Activated T-helper 17 cell treated with anti-CD3 and anti-CD28 coated beads, Interleukin-2, amount 50 U/mL, for 72 hours (primary cell): ENCODE measurements at places on chromosomes 2 and 18. TPM values are rescaled to one million over a fixed set of nuclear protein-coding genes. Genes with fewer than 3 reads are reported as not detected.

- no peak for ATAC-seq
Measured at GRCh38 chr2:132780651-132781050, 110.6 kb upstream of the LYPD1 start.

DNA sequence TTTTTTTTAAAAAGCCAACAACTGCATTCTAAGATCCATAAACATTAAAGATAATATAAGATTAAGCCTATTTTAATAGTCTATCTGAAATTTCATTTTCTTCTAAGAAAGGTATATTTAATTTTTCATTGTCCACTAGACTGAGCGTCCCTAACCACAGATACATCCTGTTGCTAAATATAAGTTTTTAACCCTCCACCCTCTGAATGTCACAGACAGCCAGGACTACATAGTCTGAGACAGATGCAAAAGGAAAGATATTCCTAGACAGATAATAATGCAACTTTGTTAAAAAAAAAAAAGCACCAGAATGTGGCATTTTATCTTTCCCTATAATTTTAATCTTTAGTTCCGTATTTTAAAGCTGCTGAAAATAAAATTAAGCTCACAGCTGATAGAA lies 114.6 kb downstream of the ZEB2 start:
- no peak for ATAC-seq

DNA sequence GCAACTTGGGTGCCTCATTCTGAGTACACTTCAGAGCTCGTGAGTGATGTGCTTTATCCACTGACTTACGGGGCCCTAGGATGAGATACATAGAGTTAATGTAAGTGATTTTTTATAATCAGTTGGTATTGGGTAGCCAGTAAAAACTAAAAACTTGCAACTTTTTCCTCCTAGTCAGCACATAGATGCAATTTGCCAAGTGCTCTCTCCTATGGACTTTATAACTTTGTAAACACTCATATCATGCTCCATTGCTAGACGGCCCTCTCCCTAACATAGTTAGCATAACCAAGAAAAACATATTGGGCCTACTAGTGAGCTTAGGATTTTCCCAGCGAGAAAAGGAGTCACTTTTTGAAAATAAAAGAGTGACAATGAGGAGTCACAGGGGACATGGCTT lies 60.4 kb downstream of the PLB1 start:
- ATAC-seq: no peak

DNA sequence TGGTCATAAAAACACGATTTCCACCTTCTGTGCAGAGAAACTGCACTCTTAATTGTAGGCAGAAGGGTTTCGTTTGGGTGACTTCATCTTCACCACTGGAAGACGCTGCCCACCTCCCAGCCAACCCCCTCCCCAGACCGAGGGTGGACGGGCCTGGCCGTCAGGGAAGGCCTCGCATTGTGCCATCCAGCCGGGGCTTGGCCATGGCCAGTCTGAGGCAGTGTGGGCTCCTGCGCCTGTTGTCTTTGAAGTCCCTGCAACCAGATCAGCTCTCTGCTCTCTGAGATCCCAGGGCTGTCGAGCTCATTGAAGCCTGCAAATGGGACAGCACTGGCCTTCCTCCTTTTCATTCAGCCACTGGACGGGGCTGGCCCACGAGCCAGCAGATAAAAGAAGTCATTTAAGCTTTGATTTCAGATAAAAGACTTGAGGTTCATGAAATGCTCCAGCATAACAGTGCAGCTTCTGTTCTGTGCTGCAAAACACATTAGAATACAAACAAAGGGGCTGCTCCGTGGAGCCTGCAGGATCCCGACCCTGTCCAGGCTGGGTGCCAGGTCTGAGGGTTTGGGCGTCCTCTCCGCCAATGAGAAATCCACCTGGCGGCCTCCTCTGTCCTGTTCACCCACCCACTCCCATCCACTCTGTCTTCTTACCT lies 253.5 kb downstream of the LDLRAD4 start:
- ATAC-seq: no peak

DNA sequence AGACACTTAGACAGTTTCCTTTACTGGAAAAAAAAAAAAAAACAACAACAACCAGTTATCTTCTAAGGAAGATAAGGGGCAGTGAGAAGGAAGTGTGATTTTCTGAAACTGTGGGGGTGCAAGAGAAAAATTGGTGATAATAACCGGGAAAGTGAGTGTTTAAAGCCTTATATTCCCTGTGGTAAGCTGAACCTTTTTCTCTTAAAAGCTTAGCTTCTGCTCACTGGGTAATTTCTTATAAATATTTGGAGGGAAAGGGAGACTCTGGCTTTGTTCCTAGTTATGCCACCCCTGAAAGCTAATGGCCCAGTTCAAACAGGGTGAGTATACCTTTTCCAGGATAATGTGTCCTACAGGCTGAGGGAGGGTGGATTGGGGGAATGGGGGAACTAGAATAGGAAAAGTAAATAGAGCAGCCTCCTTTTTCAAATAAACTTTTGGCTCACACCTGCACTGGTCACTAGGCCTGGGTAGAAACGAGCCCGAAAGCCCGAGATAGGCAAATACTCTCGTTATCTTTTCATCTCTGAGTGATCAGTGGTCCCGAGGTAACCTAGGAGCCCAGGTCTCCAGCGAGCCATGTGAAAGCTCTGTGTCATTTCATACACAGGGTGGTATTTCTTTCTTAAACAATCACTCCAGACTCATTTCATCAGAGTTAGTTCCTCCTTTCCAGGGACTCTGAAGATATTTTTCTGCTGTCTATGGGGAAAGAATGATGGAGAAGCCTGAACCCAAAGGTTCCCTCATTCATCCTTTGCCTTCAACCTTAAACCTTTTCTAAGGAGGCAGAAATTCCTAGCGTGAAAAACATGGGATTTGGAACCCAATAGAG lies 15.5 kb upstream of the SRBD1 start:
- no peak for ATAC-seq

DNA sequence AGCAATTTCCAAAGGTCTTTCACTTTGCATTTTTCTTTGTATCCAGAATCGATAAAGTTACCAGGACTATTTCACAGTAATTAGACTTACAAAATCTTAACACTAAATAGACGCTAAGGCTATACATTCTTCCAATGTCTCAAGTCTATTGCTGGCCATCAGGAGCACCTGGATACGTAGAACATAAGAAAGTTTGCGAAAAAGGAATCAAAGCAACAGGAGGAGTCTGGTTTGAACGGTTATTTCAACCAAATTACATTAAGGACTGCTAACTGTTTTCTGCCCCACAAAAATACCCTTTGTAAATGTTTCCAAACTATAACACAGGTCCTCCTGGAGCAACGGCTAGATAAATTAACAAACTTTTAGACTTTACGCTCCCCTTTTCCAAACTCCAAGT lies 1.4 kb upstream of the HNRNPA3 start:
- no peak for ATAC-seq

GRCh38 chr2:42804338-42804737 lies 12.0 kb upstream of the HAAO start:
- no peak for ATAC-seq

DNA sequence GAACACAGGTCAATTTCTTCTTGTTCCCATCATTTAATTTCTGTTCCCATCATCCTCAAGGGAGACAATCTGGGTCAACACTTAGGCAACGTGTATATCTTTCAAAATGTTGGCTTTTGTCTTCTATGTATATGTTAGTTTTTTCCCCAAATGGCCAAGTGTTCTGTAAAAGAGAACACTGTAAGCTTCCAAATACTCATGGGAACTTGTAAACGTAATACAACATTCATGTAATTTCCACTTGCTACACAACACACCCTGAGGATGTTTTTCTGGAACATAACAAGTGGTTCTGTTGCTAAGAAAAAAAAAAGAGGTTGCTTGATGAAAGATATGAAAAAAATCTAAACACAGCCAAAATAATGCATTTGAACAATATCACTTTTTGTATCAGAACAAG lies 149.1 kb downstream of the ATAD2B start:
- ATAC-seq: no peak

- ATAC-seq: no peak
Measured at GRCh38 chr18:27847412-27847811, 329.5 kb downstream of the CDH2 start.

DNA sequence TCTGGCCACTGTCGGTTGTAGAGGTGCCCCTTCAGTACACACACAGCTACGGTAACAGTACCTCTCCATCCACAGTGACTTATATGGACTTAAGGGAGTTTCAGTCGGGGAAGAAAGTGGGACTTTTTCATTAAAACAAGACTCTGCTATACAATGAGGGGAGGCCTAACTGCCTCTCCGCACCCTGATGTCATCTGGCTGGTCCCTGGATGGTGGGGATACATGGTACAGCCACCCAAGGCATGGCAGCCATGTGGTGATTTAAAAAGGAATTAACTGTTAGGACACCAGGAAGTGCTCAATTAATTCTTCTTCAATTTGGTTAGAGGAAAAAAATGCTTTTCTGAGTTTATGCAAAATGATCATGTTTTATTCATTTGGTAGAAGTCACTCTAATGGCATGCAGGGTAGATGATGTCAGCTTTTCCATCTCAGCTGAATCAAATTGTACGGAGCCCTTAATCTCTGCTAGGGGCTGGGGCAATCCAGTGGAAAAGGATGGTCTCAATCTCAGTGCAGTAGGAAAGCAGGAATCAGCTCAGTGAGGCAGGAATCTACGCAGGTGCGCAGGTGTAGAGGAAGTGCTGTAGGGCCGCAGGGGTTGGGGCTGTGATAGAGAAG lies 243.9 kb downstream of the PRKCE start:
- no peak for ATAC-seq

DNA sequence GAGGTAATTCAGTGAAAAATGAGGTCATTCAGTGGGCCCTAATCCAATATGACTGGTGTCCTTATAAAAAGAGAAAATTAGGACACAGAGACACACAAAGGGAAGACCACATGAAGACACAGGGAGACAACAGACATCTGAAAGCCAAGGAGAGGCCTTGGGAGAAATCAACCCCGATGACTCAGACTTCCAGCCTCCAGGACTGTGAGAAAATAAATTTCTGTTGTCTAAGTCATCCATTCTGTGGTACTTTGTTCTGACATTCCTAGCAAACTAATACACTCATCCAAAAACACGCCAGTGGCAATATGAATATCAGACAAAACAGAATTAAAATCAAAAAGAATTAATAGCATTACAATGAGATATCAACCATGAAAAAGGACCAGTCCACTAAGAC lies 303.7 kb downstream of the SS18 start:
- no peak for ATAC-seq

DNA sequence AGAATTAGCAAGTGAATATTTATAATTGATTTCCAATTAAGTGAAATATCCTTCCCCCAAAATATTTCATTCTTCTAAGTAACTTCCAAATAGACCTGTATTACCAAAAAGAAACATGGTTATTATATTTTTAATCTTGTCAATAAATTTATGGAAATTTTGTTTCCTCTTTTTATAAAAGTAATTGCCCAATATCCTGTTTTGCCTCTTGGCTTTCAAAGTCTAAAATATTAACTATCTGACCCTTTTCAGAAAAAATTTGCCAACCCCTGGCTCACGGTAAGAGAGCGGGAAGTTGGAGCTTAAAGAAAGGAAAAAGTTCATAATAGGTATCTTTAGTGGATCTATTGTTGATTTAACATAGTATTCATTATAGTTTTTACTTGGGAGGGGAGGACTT lies 20.4 kb upstream of the SANBR start:
- ATAC-seq: no peak

- no peak for ATAC-seq
Measured at GRCh38 chr18:33470216-33470615, 29.7 kb upstream of the CCDC178 start.

GRCh38 chr2:176535467-176536113 lies 266.3 kb downstream of the MTX2 start:
- no peak for ATAC-seq

- no peak for ATAC-seq
Measured at GRCh38 chr2:27839022-27839618, 51.1 kb downstream of the RBKS start.

- no peak for ATAC-seq
Measured at GRCh38 chr2:27959496-27959895, 69.0 kb downstream of the BABAM2 start.

DNA sequence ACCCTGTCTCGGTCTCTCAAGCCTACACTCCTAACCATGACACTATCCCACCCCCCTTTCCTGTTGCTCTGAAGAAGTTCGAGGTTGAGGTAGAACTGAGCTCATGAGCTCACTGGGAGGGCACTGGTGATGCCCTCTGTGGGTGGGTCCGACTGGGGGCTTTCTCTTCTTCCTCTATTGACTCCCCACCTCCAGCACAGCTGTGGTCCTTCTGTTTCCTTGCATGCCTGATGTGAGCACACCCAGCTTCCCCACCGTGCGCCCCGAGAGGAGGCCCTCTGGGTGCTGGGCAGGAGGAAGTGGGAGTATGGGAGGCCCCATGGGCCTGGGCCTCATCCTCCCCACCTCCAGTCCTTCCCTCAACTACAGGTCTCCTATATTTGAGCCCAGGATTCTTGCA lies 20.9 kb downstream of the SPEG start:
- ATAC-seq: no peak

Gene SCN7A
- not detected for total RNA-seq

Gene CYP27C1
- total RNA-seq: not detected

Gene PSMA8
- not detected for total RNA-seq

Gene LRRTM4
- total RNA-seq: not detected

Gene MRPL44
- total RNA-seq: 42.0 TPM

Gene GALNT5
- total RNA-seq: 0.17 TPM

Gene RMC1
- 24.6 TPM for total RNA-seq

Gene SERPINB7
- total RNA-seq: not detected

Gene VWC2L
- total RNA-seq: not detected

Gene KCNG3
- total RNA-seq: not detected

Gene SLC66A2
- total RNA-seq: 16.8 TPM

Gene MOGAT1
- total RNA-seq: not detected

Gene INPP5D
- total RNA-seq: 81.6 TPM

Gene ASAP2
- 0.19 TPM for total RNA-seq

Gene MRPL19
- 37.0 TPM for total RNA-seq
